ENCODE measurements at places on chromosomes 11 and 22. TPM values are rescaled to one million over a fixed set of nuclear protein-coding genes. Genes with fewer than 3 reads are reported as not detected.

GRCh38 chr11:114159320-114159719 is 99.8 kb downstream of the ZBTB16 start:
- peak; percentile 51 for DNase-seq

Gene ASCL2
- total RNA-seq: not detected

DNA sequence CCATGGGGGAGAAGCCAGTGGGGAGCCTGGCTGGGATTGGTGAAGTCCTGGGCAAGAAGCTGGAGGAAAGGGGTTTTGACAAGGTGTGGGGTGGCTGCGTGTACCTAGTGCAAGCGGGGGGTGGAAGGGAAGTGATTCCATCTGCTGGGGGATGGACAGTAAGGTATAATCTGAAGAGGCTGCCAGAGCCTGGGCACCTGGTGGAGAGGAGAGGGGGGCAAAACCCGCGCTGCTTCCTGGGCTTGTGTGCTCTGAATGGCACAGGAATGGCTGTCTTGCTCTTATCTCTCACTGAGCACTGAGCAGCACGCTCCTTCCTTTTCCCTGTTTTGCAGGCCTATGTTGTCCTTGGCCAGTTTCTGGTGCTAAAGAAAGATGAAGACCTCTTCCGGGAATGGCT is 988 bp downstream of the BANF1 start:
- DNase-seq: peak; percentile 9

DNA sequence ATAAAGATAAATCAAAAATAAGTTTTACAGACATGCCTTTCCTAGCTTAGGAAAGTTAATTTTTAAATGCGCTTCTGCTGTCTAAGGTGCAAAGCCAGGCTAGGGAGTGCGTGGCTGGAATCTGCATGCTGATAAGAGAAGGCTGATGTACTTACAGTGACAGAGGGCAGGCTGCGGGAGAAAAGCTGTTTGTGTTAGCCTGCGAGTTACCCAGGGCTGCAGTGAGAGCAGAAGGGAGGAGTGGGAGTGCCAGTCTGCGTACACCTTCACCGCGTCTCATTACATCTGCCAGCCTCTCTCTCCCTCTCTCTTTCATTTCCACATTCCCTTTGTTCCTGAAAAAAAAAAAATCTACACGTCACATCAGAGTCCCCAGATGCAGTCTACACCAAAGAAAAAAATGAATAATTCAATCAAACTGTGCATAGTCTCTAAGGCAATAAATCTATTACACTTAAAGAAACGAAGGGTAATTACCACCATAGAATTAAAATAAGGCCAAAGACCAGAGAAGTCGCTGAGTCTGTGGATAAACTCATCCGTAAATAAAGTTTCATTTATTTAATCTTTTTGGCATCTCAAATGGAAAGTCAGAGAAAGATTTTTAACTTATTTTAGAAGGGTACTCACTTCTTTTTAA is 126.4 kb upstream of the C11orf58 start:
- DNase-seq: peak; percentile 48

Gene TPCN2
- 17.4 TPM for total RNA-seq

- peak; percentile 42 for DNase-seq
Measured at GRCh38 chr11:6563121-6563619, 40.2 kb downstream of the RRP8 start.

Gene HPS4
- total RNA-seq: 47.4 TPM

GRCh38 chr11:44453871-44454270 is 111.6 kb upstream of the CD82 start:
- no peak for DNase-seq

Gene OR10D3
- not detected for total RNA-seq

Gene OR8G1
- total RNA-seq: not detected

DNA sequence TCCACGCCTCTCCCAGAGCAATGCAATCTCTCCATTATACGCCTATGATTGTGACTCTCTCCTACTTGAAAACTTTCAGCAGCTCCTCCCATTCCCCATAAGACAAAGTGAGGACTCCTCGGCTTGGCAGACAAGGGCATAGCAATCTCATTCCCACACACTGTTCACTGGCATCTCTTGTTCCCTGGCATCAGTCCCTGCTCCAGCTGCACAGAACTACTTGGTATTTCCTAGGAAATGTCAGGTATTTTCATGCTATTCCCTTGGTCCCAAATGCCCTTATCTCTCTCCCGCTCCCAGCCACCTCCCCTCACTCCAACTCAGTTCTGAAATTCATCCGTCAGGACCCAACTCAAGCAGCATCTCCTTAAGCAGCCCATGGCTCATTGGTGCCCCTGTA is 28.4 kb downstream of the TMPRSS5 start:
- DNase-seq: no peak

Gene CEP126
- 4.1 TPM for total RNA-seq

DNA sequence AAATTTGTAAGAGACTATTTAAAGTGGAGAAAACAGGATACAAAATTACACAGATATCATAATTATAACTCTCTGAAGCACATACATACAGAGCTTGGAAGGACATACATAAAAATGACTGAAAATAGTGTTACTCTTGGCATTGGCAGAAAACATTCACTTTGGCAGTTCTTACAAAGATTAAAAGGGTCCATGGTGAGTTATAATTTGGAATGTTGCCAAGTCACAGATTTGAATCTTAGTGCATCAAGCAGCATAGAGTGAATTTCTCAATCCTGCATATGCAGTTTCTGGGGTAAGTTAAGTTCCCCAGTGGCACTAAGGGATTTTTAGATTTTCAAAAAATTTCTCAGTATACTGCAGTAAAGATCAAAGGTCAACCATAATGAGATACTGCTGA is 115.9 kb downstream of the CCDC81 start:
- no peak for DNase-seq

Gene SCUBE2
- total RNA-seq: 2.7 TPM

Gene LRP4
- total RNA-seq: 2.2 TPM

DNA sequence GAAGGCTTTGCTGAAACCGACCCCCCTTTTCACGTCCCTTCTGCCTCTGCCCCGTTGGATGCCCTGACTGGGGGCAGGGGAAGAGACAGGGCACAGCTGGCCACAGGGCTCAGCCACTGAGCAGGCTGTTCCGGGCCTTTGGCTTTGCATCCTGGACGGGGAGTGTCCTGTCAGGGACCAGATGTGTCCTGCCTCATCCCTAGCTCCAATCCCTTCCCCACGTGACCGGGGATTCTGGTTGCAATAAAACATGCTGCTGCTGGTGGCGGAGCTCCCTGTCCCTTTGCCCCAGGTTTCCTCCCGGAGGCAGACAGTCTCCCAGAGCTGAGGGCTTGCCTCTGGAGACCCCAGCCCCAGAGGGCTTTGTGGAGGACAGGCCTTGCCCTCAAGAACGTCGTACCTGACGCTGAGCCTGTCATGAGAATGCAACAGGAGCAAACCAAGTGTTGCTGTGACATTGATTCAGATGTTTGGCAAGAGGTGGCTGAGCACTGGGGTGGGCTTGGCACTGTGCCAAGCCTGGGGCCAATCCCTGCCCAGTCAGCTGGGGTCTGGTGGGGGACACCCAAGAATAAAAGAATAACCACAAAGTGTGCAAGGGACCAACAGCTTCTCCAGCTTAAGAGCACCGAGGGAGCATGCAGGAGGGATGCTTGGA is 7.3 kb downstream of the CDC42EP2 start:
- peak; percentile 48 for DNase-seq

DNA sequence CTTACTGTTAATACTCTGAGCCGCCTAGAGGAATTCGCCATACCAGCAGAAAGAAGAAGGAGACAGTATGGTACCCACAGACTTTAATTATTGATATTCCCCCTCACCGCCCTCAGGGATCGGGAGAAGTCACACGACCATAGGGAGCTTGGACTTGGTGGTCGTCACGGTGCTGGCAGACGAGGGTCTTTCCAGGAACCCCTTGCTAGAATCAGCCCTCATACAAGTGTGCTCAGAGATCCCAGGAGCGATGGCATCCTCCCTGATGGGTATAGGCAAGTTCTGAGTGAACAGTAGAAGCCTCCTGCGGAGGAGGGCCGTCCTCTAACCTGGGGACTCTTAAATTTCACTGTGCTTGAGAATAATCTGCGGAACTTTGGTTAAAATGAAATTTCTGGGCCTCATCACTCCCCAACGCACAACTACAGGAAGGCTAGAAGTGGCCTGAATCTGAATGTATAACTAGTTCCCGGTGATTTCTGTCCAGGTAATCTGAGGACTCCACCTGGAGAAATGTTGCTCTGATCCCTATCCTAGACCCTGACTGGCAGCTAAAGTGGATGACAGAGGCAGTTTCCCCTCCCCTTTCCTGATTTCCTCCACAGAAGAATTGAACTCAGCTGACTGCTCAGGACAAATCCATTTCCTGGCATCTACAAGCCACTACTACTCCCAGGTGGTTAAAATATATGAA is 4.5 kb downstream of the VSIG2 start:
- DNase-seq: no peak

DNA sequence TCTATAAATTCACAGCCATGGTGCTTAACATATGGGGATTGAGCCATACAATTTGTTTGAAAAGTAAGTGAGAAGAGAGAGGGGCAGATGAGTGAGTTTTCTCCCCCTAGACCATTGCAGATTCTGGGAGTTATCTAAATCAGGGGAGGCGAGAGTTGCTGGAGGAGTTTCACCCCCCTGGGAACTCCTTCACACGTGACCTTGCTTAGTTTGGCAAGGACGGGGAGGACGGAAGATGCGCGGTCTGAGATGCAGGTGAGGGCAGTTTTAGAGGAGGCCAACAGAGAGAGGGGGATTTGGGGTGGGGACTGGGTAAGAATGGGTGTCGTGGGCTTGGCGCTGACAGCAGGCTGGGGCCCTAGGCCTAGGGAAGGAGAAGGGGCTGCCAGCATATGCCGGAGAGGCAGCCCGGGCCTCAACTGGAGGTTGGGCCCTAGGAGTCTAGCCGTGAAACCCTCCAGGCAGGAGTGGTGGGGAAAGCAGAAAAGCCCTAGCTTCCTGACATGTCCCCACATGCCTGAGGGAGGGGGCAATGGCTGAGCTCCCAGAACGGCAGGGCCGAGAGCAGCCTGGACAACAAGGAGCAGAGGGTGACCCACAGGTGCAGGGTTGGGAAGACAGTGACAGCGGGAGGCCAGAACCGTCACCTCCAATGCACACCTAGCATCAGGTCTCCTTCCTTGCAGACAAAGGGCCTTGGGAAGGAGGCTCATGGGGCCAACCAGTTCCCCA is 63.9 kb downstream of the ELFN2 start:
- DNase-seq: no peak

DNA sequence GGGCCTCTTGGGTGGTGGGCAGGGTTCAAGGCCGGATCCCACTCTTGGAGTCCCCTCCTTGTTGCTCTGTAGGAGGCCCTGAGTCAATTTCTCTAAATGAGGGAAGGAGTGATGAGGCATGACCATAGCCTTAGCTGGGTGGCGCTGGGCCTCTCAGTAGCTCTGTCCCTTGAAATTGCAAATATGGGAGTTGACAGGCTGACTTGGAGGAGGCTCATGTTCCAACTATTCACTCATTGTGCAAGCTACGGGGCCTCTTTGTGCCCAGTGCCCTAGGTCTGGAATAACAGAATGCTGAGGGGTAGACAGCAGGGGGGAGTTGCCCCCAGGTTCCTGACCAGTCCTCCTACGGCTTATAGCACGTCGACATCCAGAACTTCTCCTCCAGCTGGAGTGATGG is 8.0 kb downstream of the SELENOM start:
- peak; percentile 86 for DNase-seq

Gene SPINDOC
- 17.7 TPM for total RNA-seq

DNA sequence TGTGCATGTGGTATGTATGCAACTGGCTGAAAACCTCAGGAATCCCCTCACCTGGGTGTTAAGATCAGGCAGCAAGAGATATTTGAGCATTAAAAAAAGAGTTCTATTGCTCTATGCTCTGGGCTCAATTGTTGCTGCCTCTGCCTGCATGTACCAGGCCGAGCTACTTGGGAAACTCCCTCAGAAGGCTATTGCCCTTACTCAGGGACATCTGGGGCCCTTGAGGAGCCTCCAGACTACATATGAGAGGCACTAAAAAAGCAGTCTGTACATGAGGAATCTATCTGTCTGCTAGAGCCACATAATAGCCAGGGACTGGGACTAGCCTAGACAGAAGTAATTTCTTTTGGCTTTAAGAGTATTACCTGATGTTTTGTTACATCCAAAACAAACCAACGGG is 120.1 kb downstream of the SWAP70 start:
- DNase-seq: no peak

- DNase-seq: no peak
Measured at GRCh38 chr11:93219440-93219839, 21.6 kb upstream of the SLC36A4 start.

Gene DNAJB7
- total RNA-seq: not detected

Gene RRAS2
- total RNA-seq: 101 TPM

Gene RAB39A
- not detected for total RNA-seq

Gene ARHGAP8
- 0.36 TPM for total RNA-seq

- no peak for DNase-seq
Measured at GRCh38 chr11:40746282-40746681, 713.2 kb downstream of the LRRC4C start.

GRCh38 chr11:77284476-77285468 is 16.7 kb downstream of the GDPD4 start:
- DNase-seq: no peak

Gene OR5AS1
- not detected for total RNA-seq

- DNase-seq: no peak
Measured at GRCh38 chr11:128624269-128625175, 37.2 kb upstream of the ETS1 start.

GRCh38 chr11:121246769-121247035 is 45.9 kb upstream of the SC5D start:
- no peak for DNase-seq

- DNase-seq: no peak
Measured at GRCh38 chr22:22003233-22003632, 20.6 kb upstream of the TOP3B start.

- peak; percentile 74 for DNase-seq
Measured at GRCh38 chr22:44026066-44026629, 2.0 kb downstream of the PARVB start.

GRCh38 chr11:8373519-8374432 is 110.1 kb upstream of the LMO1 start:
- peak; percentile 42 for DNase-seq
